Activated naive CD8-positive, alpha-beta T cell treated with anti-CD3 and anti-CD28 coated beads, Interleukin-2, amount 10 ng/mL, durations not matched to agents 7 days and 5 days (primary cell): ENCODE measurements at places on chromosomes 5 and 9. TPM values are rescaled to one million over a fixed set of nuclear protein-coding genes. Genes with fewer than 3 reads are reported as not detected.

DNA sequence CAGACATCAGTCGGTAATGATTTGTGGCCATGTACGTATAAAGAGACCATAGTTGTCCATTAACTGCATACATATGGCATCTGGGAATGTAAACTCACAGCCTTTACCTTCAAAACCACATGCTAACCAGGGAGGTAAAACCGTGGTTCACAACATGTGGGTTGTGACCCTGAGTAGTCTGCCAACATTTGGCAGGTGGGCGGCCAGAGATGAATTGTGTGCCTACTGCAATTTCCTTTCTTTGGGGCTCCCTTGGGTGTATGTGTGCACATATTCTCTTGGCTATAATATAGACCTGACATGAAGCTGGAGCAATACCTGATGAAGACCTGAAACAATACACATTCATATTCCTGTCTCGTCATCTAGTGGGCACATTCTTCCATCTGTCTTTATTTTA lies 396.0 kb downstream of the MLLT3 start:
- peaks cover 46% of the 10 kb centered on the region for H3K36me3 ChIP-seq
- H3K27ac ChIP-seq = no peak overlapping the region
- H3K4me3 ChIP-seq = peak overlapping the region; percentile 23
- no peaks in the 10 kb centered on the region for H3K27me3 ChIP-seq
- DNase-seq = no peak
- H3K4me1 ChIP-seq = peaks cover 52% of the 10 kb centered on the region

DNA sequence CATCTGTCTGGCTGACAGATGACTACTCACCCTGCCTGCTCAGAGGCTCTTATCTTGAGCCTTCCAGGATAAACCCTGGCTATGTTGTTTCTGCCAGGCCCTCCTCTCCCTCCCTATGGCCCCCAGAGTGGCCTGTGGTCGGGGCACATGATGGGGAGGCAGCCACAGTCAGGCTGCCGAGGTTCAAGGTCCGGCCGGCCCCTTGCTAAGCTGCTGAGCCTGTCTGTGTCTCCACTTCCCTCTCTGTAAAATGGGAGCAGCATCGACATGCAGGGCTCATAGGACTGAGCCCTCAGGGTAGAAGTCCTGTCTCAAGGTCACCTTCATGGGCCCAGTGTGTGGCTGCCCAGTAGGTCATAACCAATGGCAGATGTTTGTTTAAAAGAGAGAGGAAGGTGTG lies 28.5 kb downstream of the WNK2 start:
- H3K36me3 ChIP-seq = no peaks in the 10 kb centered on the region
- DNase-seq = no peak
- H3K27ac ChIP-seq = no peak overlapping the region
- H3K4me1 ChIP-seq = no peaks in the 10 kb centered on the region
- peaks cover 11% of the 10 kb centered on the region for H3K27me3 ChIP-seq

DNA sequence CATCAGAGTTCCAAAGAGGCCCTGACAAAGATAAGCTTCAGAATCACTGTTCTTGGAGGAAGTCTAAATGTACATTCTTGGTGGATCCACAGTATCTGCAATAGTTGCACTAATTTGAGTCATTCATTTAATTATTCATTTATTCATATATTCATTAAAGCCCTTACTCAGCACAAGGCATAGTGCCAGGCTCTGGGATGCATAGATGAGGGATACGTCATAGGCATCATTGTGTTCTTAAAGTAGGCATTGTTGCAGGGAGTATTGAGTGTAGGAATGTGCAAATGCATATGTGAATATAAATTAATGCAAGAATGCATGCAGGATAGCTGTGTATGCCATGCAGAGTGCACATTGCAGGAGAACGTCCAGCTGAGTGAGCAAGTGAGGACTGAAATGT lies 100.7 kb downstream of the DRD1 start:
- H3K36me3 ChIP-seq = no peaks in the 10 kb centered on the region
- H3K4me3 ChIP-seq = no peak overlapping the region
- H3K27me3 ChIP-seq = no peaks in the 10 kb centered on the region
- no peak for DNase-seq

- H3K4me3 ChIP-seq = no peak overlapping the region
- H3K4me1 ChIP-seq = no peaks in the 10 kb centered on the region
- DNase-seq = no peak
- H3K36me3 ChIP-seq = no peaks in the 10 kb centered on the region
Measured at GRCh38 chr9:117302487-117302886, 112.4 kb downstream of the ASTN2 start.

- no peak overlapping the region for H3K4me3 ChIP-seq
- H3K27me3 ChIP-seq = peaks cover 5% of the 10 kb centered on the region
- no peak for DNase-seq
- no peak overlapping the region for H3K27ac ChIP-seq
- no peaks in the 10 kb centered on the region for H3K4me1 ChIP-seq
Measured at GRCh38 chr9:38651400-38652042, 31.1 kb upstream of the ANKRD18A start.

DNA sequence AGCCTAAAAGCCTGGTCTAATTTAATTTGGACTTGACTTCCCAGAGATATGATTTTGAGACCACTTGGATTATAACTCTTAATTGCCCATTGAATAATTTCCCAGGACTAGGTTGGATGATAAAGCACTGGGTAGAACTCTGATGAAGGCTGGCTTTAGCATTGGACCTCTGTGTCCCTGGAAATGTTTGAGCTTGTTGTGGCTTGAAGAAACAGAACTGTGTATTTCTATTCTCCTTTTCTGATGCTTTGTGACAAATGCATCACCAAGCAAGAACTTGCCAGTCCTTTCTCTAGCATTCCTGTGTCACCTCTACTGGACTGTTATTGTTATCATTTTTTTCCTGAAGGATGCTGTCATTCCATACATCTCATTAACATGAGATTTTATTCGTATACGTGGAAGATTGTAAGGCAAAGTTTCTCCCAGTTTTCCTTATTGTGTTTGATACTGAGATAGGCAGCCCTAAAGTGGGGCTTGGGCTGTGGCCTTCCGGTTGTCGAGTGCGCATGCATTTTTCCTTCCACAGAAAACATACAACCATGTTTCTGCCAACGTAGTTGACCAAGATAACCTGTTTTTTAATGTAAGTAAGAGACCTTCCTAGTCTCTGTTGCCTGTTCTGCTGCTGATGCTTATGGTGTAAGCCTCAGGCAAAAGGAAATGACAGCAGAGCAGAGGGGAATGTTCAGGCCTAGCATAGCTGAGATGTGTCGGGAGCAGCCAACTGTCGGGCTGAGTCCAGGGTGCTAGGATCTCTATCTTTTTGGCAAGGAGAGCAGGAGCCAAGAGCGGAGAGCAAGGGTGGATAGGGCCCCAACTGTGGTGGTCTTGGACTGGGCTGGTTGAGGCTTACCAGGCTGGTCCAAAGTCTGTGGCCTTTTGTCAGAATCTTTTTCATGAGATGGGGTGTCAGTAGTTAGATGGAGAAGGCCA lies 2.3 kb downstream of the NTRK2 start:
- H3K27ac ChIP-seq = no peak overlapping the region
- DNase-seq = no peak
- no peak overlapping the region for H3K4me3 ChIP-seq

GRCh38 chr5:27087747-27088146 lies 49.4 kb upstream of the CDH9 start:
- H3K4me1 ChIP-seq = no peaks in the 10 kb centered on the region
- no peak overlapping the region for H3K4me3 ChIP-seq
- no peaks in the 10 kb centered on the region for H3K27me3 ChIP-seq
- DNase-seq = no peak

GRCh38 chr5:43616535-43616934 lies 13.6 kb downstream of the NNT start:
- H3K27ac ChIP-seq = no peak overlapping the region
- no peak for DNase-seq
- no peaks in the 10 kb centered on the region for H3K27me3 ChIP-seq
- H3K36me3 ChIP-seq = peaks cover 31% of the 10 kb centered on the region

GRCh38 chr5:113397046-113397445 lies 37.7 kb downstream of the TSSK1B start:
- H3K27me3 ChIP-seq = peaks cover 30% of the 10 kb centered on the region
- H3K4me1 ChIP-seq = no peaks in the 10 kb centered on the region
- DNase-seq = no peak
- H3K36me3 ChIP-seq = no peaks in the 10 kb centered on the region

DNA sequence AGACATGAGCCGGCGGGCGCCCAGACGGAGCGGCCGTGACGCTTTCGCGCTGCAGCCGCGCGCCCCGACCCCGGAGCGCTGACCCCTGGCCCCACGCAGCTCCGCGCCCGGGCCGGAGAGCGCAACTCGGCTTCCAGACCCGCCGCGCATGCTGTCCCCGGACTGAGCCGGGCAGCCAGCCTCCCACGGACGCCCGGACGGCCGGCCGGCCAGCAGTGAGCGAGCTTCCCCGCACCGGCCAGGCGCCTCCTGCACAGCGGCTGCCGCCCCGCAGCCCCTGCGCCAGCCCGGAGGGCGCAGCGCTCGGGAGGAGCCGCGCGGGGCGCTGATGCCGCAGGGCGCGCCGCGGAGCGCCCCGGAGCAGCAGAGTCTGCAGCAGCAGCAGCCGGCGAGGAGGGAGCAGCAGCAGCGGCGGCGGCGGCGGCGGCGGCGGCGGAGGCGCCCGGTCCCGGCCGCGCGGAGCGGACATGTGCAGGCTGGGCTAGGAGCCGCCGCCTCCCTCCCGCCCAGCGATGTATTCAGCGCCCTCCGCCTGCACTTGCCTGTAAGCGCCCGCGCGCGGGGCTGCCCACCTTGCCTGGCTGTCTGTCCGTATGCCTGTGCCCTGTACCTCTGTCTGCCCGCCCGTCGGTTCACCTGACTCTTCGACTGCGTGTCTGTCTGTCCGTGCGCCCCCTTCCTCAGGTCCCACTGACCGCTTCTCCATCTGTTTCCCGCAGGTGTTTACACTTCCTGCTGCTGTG lies 412 bp downstream of the FGF18 start:
- DNase-seq = peak; percentile 66
- peaks cover 4% of the 10 kb centered on the region for H3K4me1 ChIP-seq
- H3K36me3 ChIP-seq = no peaks in the 10 kb centered on the region
- H3K4me3 ChIP-seq = peak overlapping the region; percentile 78

DNA sequence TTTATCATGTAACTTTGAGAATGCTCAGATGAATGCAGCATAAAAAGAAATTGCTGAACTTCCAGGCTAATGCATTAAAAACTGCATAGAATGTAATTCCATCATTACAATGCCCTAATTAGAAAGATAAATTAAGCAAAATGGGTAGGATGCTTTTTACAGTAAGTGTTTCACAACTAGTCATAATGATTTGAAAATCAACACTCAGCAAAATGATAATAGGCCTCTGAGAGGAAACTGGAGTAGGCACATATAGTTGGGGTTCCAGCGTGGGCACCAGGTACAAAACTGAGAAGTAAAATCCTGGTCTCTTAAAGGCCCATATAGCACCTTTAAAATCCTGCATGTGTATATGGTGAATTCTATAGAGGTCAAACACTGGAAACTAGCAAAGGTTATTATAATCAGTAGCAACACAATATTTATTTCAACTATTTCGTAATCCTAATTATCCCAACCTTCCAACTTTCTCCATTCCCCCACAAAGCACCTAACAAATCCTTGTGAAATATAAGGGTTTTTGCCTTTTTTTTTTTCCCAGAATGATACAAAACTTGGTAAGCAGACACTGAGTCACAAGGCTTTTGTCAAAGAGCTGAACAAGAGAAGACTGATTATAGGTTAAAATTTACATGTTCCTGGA lies 108.0 kb upstream of the NR5A1 start:
- H3K27ac ChIP-seq = no peak overlapping the region
- DNase-seq = no peak
- H3K4me1 ChIP-seq = no peaks in the 10 kb centered on the region
- no peak overlapping the region for H3K4me3 ChIP-seq
- H3K36me3 ChIP-seq = no peaks in the 10 kb centered on the region

- no peak overlapping the region for H3K27ac ChIP-seq
- DNase-seq = no peak
- no peak overlapping the region for H3K4me3 ChIP-seq
- H3K4me1 ChIP-seq = no peaks in the 10 kb centered on the region
Measured at GRCh38 chr9:104890433-104890770, 37.6 kb downstream of the ABCA1 start.

Gene STPG3
- not detected for total RNA-seq

Gene C5
- total RNA-seq = 3.5 TPM

Gene QRFP
- total RNA-seq = not detected

Gene PCDHB14
- not detected for total RNA-seq

Gene RC3H2
- 55.0 TPM for total RNA-seq

Gene ALDH1A1
- 0.69 TPM for total RNA-seq
